Activated CD4-positive, alpha-beta T cell treated with anti-CD3 and anti-CD28 coated beads, Interleukin-2, amount 50 U/mL, for 4 hours (primary cell): ENCODE measurements at places on chromosomes 1 and 21.

GRCh38 chr1:44033041-44033575 lies 1.8 kb upstream of the SLC6A9 start:
- no peak for DNase-seq

GRCh38 chr1:192571668-192572067 lies 3.9 kb upstream of the RGS1 start:
- no peak for DNase-seq

- no peak for DNase-seq
Measured at GRCh38 chr1:8586438-8586837, 231.0 kb downstream of the RERE start.

DNA sequence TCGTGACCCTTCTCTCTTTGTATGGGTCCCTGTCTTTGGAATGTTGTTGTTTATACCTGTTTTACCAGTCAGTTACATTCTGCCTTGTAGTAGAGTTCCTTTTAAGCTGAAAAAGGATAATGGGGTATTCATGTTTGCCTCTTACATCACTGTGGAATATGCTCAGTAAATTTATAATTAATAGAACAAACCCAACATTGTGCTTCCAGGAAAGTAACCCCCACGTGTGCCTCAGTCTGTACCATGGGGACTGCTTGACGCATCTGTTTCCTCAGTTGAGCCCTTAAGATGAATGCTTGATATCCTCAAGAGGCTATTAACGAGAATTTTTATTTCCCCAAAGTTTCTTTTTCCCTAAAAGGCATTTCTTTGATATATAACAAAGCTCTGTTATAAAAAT lies 73.4 kb downstream of the ST6GALNAC3 start:
- no peak for DNase-seq

DNA sequence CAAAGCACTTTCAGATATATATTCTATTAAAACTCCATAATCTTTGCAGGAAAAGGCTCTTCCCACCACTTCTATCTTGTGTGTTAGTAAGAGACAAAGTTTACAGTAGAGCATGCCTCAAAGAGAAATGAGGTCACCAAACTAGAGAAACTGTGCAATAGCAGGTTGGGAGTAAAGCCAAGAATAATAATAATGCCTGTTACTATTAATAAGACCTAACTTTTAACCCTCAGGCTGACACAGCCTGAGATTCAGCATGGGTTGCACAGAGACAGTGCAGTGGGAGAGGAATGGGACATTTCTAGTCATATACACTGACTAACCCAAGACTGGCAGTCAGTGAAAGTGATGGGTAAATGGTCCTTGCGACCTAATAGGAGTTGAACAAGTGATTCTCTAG lies 320.2 kb upstream of the NFIA start:
- DNase-seq: no peak

DNA sequence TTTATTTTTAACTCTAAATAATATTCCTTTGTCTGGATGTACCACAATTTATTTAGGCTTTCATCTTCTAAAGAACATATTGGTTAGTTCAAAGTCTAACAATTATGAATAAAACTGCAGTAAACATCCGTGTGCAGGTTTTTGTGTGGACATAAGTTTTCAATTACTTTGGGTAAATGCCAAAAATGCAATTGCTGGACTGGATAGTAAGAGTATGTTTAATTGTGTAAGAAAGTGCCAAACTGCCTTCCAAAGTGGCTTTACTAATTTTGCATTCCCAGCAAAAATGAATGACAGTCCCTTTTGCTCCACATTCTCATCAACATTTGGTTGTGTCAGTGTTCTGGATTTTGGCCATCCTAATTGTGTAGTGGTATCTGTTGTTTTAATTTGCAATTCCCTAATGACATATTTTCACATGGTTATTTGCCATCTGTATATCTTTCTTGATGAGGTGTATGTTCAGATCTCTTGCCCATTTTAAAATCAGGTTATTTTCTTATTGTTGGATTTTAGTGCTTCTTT lies 113.8 kb downstream of the DPYD start:
- DNase-seq: no peak

- DNase-seq: no peak
Measured at GRCh38 chr1:177505905-177506590, 335.3 kb downstream of the BRINP2 start.

- DNase-seq: no peak
Measured at GRCh38 chr1:201702936-201703335, 126.0 kb upstream of the IPO9 start.

GRCh38 chr1:236507022-236507700 lies 16.6 kb upstream of the LGALS8 start:
- DNase-seq: no peak

GRCh38 chr1:228316589-228317387 lies 89.8 kb downstream of the TRIM11 start:
- no peak for DNase-seq

- DNase-seq: no peak
Measured at GRCh38 chr1:224211206-224211962, 28.3 kb downstream of the DEGS1 start.

DNA sequence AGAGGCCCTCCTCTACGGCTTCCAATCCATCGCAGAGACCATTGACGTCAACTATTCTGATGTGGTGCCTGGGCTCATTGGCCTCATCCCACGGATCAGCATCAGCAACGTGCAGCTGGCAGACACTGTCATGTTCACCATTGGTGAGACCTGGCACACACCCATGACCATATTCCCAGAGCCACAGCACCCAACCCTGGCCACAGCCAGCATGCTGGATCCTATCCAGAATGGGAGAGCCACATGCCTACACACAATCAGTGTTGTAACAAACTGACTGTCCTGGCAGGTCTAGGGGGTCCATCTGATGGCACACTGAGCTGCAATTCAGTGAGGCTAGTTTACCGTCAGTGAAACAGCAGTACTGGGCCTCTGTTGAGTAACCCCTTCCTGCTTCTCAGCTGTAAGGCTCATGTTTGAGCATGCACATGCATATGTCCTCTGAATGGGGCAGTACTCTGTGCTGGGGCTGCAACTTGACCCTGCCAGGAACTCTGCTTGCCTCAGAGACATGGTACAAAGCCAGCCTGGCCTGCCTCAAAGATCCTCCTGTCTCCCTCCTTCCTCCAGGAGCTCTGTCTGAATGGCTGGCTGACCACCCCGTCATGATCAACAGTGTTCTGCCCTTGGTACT lies 10.8 kb downstream of the IPO13 start:
- DNase-seq: no peak

DNA sequence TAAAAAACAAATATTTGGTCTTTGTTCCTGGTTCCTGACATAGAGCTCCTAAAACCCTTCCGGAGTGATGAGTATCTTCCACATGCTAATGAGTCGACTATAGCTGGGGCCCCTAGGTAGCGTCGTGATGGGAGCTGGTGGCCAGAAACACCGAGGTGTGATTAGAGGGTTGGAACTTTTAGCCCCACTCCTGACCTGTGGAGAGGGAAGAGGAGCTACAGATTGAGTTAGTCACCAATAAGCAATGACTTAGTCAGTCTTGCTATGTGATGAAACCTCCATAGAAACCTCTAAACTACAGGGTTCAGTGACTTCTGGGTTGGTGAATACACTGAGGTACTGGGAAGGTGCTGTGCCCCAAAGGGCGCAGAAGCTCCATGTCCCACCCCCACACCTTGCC lies 30.1 kb upstream of the PLD5 start:
- no peak for DNase-seq

DNA sequence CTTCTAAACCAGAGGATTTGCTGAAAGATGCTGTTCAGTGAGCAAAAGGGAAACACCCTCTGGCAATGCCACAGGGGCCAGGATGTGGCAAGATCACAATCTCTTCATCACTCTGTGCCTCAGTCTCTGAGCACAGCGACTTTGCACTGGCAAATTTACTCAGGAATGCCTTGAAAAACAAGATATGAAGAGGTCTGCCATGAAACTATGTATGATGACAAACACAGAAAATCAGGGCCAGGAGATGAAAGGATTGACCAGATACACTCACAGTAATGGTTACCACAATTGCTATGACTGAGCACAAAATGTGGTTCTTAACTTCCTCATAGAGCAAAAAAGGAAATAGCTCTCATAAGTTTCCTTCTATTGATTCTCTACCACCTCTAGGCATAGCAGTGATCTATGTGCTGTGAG lies 5.8 kb downstream of the TTC13 start:
- DNase-seq: peak; percentile 33

GRCh38 chr1:212591922-212592321 lies 16.6 kb upstream of the ATF3 start:
- DNase-seq: no peak

- DNase-seq: no peak
Measured at GRCh38 chr1:154137888-154138287, 17.0 kb downstream of the NUP210L start.

DNA sequence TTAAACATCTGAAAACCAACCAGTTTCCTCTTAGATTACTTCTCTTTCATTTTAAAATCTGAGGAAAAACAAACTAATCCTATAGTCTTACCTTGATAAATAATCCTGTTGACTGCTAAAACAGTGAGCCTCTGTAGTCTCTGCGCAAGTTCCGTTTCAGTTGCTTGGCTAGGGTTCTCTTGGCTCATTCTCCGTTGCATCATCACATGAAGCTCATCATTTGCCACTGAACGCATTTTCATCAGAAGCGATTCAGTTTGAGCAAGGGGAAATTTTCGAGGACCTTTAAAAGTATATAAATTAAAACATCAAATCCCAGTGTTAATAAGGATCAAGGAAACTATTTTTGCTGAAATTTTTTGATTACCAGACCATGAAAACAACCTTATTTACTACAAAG lies 96.7 kb upstream of the GNG4 start:
- no peak for DNase-seq
